ENCODE measurements at places on chromosomes 12 and 14. TPM values are rescaled to one million over a fixed set of nuclear protein-coding genes. Genes with fewer than 3 reads are reported as not detected.
A peak's percentile ranks its signal among the peaks of the same experiment; 100 is the strongest.

GRCh38 chr12:273382-273781 is 10.7 kb upstream of the SLC6A13 start:
- DNase-seq: no peak

DNA sequence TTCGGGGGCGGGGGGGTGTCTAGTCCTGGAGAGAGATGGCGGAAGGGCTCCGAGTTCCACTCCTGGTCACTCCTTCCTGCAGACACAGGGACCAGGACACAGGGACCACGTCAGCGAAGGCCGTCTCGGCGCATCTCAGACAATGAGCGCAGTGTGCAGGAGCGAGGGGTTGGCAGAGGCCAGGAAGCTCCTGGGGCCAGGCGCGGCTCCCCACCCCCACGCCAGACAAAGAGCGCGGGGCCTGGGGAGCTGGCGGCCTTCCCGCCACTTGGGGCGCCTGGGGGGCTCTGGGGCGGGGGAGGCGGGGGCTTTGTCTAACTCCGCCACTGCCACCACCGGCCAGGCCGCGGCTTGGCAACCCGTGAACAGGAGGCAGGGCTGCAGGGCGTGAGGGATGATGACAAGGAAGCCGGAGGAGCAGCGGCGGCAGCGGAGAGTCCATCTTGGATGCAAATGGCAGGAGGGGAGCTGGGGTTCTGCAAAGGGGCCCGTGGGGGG is 2.2 kb downstream of the CDK2AP1 start:
- peak; percentile 93 for DNase-seq

- DNase-seq: no peak
Measured at GRCh38 chr12:94628369-94628768, 22.0 kb downstream of the TMCC3 start.

Gene DNAI7
- polyA plus RNA-seq: 0.32 TPM

GRCh38 chr12:101459642-101460346 is 15.3 kb upstream of the SPIC start:
- DNase-seq: no peak

GRCh38 chr14:104086210-104086660 is 735 bp downstream of the ASPG start:
- peak; percentile 22 for DNase-seq

DNA sequence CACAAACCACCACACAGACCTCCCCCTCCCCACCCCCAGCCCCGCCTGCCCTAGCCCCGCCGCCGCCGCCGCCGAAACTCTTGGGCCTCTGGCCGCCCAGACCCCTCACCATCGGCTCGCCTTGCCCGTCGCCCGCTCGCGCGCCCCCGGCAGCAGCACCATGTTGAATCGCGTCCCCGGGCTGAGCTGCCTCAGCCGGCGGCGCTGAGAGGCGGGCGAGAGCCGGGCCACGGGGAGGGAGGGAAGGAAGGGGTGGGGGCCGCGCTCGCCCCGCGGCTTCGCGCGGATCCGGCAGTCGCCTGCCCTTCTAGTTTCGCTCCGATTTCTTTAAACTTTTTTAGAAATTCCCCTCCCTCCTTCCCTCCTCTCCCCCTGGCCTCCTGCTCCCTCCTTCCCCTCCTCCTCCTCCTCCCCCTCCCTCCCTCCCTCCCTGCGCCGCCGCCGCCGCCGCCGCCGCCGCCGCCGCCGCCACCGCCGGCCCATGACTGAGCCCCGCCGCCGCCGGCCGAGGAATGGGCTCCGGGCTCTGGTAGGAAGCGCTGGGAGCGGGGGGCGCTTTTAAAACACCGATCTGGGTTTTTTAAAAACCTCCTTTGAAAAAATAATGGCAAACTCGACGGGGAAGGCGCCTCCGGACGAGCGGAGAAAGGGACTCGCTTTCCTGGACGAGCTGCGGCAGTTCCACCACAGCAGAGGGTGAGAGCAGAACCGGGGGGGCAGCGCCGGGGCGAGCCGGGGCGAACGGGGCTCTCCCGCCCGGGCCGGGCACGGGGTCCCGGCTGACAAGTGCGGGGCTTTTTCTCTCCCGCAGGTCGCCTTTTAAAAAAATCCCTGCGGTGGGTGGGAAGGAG is at the start of gene ARID2:
TSS of gene ARID2 (plus strand) at position 474 of the 851 bp plus-strand sequence. CDS start at position 605, 131 bp downstream.
- DNase-seq: peak; percentile 87

DNA sequence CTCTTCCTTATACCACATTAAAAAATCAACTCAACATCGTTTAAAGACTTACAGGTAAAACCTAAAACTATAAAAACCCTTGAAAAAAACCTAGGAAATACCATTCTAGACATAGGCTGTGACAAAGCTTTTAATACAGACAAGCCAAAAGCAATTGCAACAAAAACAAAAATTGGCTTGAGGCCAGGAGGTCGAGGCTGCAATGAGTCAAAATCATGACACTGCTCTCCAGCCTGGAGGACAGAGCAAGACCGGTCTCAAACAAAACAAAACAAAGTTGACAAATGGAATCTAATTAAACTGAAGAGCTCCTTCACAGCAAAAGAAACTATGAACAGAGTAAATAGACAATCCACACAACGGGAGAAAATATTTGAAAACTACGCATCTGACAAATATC is 1057.8 kb downstream of the FSCB start:
- no peak for DNase-seq

DNA sequence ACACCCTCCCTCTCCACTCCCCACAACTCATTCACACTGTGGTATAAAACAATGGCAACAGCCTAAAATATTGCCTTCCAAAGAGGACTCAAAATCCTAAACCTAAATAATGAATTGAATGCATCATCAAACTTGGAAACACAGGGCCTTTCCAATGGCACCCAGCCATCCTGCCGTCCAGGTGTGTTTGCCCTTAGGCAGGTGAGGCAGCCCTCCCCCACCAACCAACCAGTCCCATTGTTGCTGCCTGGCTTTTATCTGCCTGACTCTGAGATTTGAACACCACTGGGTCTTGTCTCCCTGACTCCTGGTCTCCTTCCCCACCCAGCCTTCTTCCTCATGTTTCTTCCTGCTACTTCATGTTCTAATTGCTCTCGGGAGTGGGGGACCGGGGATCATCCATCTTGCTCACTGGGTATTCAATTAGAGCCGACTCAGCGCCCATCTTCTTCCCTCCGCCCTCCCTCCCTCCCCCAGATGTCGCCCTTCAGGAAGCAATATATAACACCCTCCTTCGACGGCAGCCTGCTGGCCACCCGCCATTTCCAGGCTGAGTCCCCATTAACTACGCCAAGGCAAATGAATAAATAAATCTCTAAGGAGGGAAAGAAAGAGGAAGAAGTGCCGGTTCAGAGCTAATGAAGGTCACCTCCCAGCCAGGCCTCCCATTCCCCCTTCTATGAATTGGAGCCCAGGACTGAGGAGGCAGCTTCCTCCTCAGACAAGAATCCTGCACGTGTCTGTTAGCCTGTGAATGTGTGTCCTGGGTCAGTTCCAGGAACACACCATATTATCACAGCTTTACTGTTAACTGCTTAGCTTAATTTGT is 36.3 kb upstream of the NTF3 start:
- DNase-seq: peak; percentile 55

Gene SRSF5
- 279 TPM for polyA plus RNA-seq

GRCh38 chr12:105347499-105347898 is 17.0 kb downstream of the C12orf75 start:
- DNase-seq: no peak

Gene MGAT4C
- polyA plus RNA-seq: 1.2 TPM

DNA sequence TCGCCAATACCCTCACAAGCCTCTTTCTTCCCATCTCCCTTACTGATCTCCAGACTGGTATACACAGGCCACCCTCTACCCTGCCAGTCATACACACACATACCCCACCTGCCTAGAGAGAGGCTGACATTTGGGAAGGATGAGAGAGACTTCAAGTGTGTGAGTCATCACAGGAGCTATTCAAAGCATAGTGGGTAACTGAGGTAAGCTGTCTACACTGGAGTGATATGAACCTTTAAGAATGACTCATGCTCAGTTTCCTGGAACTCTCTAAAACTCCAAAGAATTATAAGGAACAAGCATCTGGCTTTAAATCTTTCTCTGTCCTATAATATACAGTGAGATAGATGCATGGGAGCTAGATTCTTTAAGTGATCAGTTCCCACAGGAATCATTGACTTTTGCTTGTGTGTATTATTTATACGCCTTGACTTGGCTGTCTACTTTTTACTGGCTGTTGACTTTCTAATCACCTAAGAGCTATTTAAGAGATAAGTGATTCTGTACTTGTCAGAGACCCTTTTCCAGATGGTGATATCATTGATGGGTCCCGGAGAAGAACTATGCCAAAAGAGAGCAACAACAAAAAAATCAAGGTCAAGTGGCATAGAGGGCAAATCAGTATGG is 5.8 kb downstream of the IGF1 start:
- no peak for DNase-seq

GRCh38 chr14:34359420-34360117 is 102.5 kb downstream of the SPTSSA start:
- no peak for DNase-seq

Gene PSMC1
- polyA plus RNA-seq: 201 TPM

Measured in right cardiac atrium (tissue), 5 donors.